Activated CD4-positive, CD25-positive, alpha-beta regulatory T cell (primary cell): ENCODE measurements at places on chromosomes 4 and X.

- DNase-seq, result no peak
Measured at GRCh38 chr4:109611045-109611646, 51.1 kb downstream of the MCUB start.

DNA sequence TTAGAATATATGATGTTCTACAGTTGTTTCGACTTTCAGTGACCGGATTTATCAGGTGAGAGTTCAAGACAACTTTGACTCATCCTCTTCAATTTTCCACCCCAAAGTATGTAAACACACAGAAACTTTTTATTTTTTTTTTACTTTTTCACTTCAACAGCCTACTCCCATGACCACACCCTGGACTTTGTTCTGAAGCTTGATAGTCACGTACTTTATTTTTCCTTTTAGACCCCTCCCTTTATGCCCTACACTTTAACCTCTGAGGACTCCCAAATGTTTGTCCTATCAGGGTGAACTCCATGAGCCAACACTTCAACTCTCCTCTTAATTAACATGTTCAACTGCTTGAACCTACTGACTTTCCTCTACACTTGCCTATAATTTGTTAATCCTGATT is 2.5 kb upstream of the DDX60 start:
- no peak for DNase-seq

DNA sequence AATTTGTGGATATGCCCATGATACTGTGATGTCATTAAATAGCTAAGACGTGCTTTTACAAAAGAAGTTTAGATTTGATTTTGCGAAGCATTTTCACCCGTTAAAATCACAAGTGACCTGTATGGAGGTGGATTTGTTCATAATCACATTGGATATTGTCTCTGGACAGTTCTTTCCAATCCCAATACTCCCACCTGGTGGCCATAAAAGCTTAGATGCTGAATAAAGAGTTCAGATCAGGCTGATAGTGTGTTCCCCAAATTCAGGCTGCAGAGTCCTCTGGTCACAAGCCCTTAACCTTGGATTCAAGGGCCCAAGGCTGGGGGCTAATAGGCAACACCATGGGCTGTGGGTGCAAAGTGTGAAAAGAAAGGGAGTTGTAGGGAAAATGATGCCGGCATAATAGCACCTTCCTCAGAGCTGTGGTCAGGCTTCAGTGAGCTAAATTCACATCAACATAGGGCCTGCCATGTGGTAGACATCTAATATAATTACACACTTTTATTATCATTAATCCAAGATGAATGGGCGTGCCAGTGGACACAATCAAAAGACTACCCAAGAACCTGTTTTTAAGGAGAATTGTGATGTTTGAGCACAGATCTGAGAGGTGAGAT is 28.1 kb downstream of the SMIM43 start:
- no peak for DNase-seq

DNA sequence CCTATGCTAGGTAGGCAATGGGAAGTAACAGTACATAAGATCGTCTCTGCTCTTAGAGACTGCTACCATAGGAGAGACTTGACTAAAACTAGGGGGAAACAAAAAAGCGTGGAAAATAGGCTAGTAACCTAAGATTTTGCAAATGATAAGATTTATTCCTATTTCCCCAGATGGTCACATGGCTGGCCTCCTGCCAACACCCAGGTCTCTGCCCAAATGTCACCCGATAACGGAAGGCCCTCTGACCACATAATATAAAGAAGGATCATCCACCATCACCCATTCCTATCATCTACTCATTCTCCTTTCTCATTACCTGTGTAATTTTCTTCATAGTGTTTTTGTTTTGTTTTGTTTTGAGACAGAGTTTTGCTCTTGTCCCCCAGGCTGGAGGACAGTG is 4.7 kb downstream of the LAMP2 start:
- no peak for DNase-seq

GRCh38 chrX:66602381-66602938 is 36.4 kb downstream of the EDA2R start:
- no peak for DNase-seq

GRCh38 chrX:118459494-118459893 is 36.1 kb upstream of the DOCK11 start:
- DNase-seq, result no peak

GRCh38 chr4:119087656-119088055 is 48.0 kb upstream of the MYOZ2 start:
- DNase-seq, result no peak

- no peak for DNase-seq
Measured at GRCh38 chr4:2482693-2483092, 13.8 kb downstream of the RNF4 start.

DNA sequence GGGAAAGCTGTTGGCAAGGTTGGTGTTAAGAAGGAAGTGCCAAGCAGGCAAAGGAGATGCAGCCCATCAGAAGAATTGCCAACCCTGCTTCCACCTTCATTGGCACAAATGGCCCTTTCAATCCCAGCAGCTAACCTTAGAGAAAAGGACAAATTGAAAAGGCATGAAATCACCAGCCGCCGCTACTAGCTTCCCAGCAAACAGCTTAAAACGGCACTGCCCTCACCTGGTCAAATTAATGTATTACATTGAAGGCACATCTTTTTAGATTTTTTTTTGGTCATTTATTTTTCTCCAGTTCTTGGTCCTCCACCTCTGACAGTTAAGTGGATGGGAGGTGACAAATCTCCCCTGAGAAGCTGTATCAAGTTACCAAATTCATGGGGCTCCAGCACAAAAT is 51.0 kb upstream of the NHSL2 start:
- no peak for DNase-seq

DNA sequence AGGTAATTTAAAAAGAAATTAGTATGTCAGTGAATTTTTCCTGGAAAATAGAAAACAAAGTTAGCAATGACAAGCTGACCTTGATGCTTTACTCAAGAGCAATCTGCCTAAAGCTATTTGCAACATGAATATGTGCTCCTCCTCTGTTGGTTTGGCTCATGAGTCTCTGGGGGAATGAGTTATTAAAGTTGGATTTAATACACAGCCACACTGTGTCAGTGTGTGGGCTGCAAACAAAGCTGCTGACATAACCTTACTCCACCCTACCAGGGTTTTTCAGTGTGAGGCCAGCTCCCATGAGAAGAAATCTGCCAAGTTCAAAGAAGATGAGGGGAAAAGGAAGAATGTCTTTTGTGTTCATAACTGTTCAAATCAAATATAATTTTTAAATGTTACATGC is 280.5 kb downstream of the TLL1 start:
- DNase-seq, result no peak

DNA sequence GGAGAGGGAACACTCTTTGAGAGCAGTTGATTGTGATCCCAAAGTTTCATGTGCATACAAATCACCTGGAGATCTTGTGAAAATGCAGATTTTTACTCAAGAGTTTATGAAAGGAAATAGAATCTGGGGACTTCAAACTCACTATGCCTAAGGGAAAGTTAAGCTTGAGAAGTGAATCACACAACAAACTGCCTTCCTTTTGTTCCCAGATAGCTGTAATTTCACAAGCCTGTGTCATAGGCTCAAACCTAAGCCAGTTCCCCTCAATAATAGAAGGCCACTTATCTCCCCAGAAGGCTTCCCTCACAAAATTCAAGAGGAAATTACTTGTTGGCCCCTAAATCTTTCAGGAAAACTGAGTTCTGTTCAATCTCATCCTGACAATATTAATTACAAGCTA is 132.8 kb upstream of the MAGEB16 start:
- no peak for DNase-seq
